ENCODE measurements at places on chromosomes 2 and 18. TPM values are rescaled to one million over a fixed set of nuclear protein-coding genes. Genes with fewer than 3 reads are reported as not detected.
A peak's percentile ranks its signal among the peaks of the same experiment; 100 is the strongest.

GRCh38 chr2:157085522-157085921, 172.0 kb upstream of the GALNT5 start:
- H3K4me1 ChIP-seq = no peaks in the 10 kb centered on the region
- H3K27ac ChIP-seq = no peak overlapping the region
- no peak for DNase-seq

- peaks cover 12% of the 10 kb centered on the region for H3K4me1 ChIP-seq
- no peak for DNase-seq
- H3K4me3 ChIP-seq = no peak overlapping the region
- no peaks in the 10 kb centered on the region for H3K27me3 ChIP-seq
- H3K27ac ChIP-seq = no peak overlapping the region
Measured at GRCh38 chr2:16016282-16016681, 75.9 kb downstream of the MYCN start.

DNA sequence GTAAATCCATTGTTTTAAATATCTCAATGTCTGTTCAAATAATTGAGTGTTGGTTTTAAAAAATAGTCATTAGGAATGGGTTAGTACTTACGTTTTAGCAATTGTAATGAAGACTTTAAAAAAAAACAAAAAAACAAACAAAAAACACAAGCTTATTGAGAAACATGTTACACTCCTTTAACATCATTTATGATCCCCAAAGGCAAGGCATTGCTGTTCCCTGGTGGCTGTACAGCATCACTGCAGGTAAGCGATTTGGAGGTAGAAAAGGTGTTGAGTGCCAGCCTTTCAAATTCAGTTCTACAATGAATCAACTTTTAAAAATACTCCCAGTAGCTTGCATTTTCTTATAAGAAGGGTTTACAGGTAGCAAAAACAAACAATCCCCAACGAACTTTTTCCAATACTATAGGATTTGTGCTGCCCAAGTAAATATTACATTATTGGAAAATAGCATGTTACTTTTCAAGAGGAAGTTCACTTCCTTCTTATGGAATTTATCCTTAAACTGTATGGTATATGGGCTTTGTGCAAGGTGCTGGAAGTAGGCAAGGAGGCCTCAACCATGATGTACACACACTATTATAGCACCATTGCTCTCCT, 27.5 kb downstream of the CNRIP1 start:
- H3K27ac ChIP-seq = no peak overlapping the region
- H3K4me1 ChIP-seq = no peaks in the 10 kb centered on the region
- H3K4me3 ChIP-seq = no peak overlapping the region
- peak; percentile 48 for DNase-seq
- no peaks in the 10 kb centered on the region for H3K36me3 ChIP-seq

DNA sequence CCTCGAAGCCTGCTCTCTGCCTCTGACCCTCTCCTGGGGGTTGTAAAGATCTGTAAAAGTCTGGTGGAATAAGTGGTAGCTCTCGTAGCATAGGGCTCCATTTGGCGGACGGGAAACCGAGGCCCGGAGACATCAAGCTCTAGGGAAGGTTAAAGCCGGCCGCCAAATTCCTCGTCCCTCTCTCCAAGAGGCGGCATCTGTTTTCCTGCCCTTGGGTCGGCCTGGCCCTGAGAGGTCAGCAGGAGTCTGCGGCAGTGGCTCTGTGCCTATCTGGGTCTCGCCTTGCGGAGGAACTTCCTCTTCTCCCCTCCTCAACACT, 72.4 kb downstream of the TEX51 start:
- peaks cover 3% of the 10 kb centered on the region for H3K4me1 ChIP-seq
- DNase-seq = no peak
- no peak overlapping the region for H3K4me3 ChIP-seq
- H3K36me3 ChIP-seq = no peaks in the 10 kb centered on the region
- no peak overlapping the region for H3K27ac ChIP-seq
- H3K27me3 ChIP-seq = peaks cover 6% of the 10 kb centered on the region

DNA sequence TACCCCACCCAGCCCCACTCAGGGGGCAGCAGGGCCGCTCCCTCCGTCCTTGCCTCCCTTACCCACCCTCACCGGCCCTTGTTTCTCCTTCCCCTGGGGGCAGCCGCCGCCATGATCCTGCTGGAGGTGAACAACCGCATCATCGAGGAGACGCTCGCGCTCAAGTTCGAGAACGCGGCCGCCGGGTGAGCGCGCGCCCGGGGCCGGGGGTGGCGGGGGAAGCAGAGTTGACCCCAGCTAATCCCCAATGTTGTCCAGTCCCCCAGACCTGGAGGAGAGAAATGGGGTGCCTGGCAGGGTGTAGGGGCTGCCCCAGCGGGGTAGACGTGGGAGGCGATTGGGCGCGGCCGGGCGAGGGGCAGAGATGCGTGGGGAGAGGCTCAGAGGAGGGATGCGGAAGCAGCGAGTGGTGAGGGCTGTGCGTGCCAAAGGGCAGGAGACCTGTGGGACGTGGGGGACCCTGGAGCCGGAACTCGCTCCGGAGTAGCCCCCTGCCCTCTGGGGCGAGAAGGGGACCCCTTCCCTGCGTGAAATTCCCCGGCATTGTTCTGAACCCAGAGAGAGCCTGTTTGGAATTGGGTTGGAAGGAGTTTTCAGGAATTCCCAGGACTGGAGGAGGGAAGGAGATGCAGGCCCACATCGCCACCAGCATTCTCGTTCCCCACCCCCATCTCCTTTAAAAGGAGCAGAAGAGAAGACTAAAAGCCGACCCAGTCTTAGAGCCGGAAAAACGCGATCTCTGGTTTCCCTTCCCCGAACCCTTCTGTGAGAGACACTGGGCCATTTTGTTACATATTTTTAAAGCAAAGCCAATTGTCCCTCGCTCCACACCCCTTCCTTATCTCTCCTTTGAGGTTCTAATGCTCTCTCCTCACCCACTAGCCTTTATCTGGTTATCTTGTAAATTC, 625 bp downstream of the ARPC2 start:
- peak overlapping the region; percentile 71 for H3K4me3 ChIP-seq
- H3K27ac ChIP-seq = peak overlapping the region; percentile 99
- H3K27me3 ChIP-seq = no peaks in the 10 kb centered on the region

DNA sequence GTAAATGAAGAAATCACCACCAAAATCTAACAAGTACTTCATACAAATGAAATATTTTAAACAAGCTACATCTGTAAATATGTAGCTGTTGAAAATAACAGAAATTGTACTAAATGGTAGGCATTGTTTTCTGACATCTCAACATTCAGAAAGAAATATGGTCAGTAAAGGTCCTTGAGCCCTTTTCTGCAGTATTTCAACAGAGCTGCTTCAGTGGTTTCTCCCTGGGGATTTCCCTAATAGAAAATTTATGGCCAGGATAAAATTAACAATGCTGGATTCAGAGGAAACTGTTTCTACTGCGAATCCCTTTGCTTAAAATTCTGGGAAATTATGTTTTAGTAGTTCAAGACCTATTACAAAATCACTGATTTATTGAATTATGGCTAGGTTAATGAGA, 256.6 kb downstream of the PIEZO2 start:
- no peak for DNase-seq
- H3K4me3 ChIP-seq = no peak overlapping the region
- H3K4me1 ChIP-seq = peaks cover 5% of the 10 kb centered on the region
- H3K27ac ChIP-seq = no peak overlapping the region
- no peaks in the 10 kb centered on the region for H3K27me3 ChIP-seq

DNA sequence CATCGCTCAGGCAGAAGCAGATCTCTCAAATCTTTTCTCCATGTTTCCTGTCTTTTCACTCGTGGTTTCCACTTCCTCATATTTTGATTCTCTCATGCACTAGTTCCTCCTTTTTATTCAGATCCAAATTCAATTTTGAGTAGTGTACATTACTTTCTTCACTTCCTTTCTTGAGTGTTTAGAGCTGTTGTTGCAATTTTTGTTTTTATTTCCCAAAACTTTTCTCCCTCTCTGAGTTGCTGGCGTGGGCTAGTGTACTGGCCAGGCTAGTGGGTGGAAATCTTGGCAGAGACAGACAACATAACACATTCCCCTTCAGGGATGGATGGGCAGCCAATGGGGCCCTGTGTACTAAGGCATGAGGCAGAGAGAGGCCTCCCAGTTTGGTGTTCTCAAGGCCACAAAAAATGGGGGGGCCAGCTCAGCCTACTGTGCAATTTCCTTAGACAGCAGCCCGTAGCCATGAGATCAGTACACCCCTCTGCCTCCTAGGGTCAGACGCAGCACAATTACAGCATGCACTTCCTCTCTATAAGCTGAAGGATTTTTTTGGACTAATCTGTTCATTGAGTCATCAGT, 145.1 kb upstream of the PID1 start:
- no peaks in the 10 kb centered on the region for H3K27me3 ChIP-seq
- H3K36me3 ChIP-seq = no peaks in the 10 kb centered on the region
- no peak for DNase-seq
- H3K4me3 ChIP-seq = no peak overlapping the region

DNA sequence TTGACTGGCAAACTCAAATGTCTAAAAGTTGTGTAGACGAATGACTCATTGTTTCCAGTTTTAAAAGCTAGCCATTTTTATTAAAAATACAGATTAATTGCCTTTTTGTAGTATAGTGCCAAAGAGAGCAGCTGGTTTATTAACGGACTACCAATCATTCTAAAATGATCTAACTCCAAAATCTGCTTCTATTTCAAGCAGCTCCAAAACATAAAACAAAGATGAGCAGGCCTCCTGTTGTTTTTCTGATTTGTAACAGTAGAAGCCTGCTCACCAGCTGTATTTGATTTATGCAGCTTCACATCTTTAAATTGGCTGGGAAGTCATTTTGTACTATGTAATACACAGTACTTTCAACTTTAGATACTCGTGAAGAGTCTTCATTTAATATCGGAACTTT, 171.8 kb downstream of the UBR3 start:
- H3K4me3 ChIP-seq = no peak overlapping the region
- H3K36me3 ChIP-seq = no peaks in the 10 kb centered on the region
- H3K4me1 ChIP-seq = no peaks in the 10 kb centered on the region

DNA sequence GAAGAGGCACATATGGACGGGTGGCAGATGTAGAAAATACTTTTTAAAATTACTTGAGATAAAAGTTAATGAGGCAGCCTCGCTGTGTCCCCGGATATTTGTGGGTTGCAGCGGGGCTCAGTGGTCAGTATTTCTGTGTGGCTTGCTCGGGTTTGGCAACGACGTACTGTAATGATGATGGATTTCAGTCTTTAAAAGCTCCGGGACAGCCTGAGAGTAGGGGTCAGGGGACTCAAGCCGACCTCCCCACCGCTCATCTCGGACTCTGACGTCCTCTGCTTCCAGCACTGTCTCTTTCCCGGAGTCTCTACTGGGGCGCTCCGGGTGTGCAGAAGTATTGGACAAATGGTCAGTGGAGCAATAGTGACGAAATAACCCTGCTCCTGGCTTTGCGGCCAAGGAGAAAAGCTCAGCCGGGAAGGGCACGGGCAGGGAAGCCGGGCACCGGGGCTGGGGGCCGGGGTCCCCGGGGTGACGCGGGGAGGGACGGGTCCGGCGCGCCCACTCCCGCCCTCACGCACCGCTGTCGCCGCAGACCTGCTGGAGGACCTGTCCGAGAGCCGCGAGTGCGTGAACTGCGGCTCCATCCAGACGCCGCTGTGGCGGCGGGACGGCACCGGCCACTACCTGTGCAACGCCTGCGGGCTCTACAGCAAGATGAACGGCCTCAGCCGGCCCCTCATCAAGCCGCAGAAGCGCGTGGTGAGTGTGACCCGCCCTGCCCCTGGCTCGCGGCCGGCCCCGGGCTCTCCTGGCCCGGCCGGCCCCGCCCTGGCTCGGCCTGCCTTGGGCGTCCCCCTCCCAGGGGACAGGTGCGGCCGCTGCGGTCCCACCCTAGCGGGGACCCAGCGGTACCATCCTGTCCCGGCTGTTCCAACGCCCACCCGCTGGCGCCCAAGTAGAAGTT, 7.3 kb downstream of the GATA6 start:
- H3K27me3 ChIP-seq = no peaks in the 10 kb centered on the region
- H3K4me3 ChIP-seq = peak overlapping the region; percentile 25
- no peaks in the 10 kb centered on the region for H3K36me3 ChIP-seq
- peaks cover 15% of the 10 kb centered on the region for H3K4me1 ChIP-seq

- no peaks in the 10 kb centered on the region for H3K27me3 ChIP-seq
- H3K36me3 ChIP-seq = no peaks in the 10 kb centered on the region
- no peak for DNase-seq
- H3K4me1 ChIP-seq = no peaks in the 10 kb centered on the region
Measured at GRCh38 chr2:163210430-163210918, 371.9 kb upstream of the KCNH7 start.

DNA sequence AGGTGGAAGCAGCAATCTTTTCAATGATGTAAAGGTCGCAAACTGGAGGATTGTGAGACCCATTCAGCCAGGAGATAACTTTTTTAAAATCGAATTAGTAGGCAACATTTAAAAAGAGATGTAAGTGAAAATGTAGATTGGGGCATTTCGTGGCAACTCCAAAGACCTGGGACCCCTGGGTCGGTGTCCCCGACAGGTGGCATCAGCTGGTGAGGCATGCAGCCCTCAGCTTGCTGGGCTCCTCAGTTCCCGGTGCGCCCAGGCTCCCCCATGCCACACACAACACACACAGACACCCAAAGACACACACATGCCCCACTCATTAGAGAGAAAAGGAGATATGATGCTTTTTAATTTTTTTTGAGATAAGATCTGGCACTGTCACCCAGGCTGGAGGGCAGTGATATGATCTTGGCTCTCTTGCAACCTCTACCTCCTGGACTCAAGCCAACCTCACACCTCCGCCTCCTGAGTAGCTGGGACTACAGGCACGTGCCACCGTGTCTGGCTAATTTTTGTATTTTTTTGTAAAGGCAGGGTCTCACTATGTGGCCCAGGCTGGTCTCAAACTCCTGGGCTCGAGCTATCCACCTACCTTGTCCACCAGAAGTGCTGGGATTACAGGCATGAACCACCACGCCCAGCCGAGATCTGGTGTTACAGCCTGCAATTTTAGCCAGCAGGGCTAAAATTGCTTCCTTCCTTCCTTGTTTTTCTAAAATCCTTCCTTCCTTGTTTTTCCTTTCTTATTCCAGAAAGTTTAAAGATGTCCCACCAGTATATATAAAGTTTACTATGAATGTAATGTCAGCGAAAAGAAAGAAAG, 122.6 kb upstream of the EPAS1 start:
- peaks cover 37% of the 10 kb centered on the region for H3K4me1 ChIP-seq
- H3K36me3 ChIP-seq = no peaks in the 10 kb centered on the region
- H3K27me3 ChIP-seq = no peaks in the 10 kb centered on the region
- H3K4me3 ChIP-seq = no peak overlapping the region
- no peak for DNase-seq

The KCNK3 gene
- polyA plus RNA-seq = 8.2 TPM

The OR6B2 gene
- polyA plus RNA-seq = not detected

The CFAP221 gene
- polyA plus RNA-seq = 3.5 TPM

The TCF4 gene
- polyA plus RNA-seq = 42.4 TPM

The CTAGE1 gene
- polyA plus RNA-seq = 0.60 TPM

The RSAD2 gene
- polyA plus RNA-seq = 1.1 TPM

The CPS1 gene
- 145 TPM for polyA plus RNA-seq

The ABCG8 gene
- 6.5 TPM for polyA plus RNA-seq

The LAPTM4A gene
- polyA plus RNA-seq = 455 TPM

The ONECUT2 gene
- 0.24 TPM for polyA plus RNA-seq

The SLC39A6 gene
- polyA plus RNA-seq = 46.6 TPM

All from hepatocyte (in vitro differentiated cells).